ENCODE measurements at places on chromosomes 11 and 22. TPM values are rescaled to one million over a fixed set of nuclear protein-coding genes. Genes with fewer than 3 reads are reported as not detected.

- no peak for DNase-seq
These were observed 16.4 kb upstream of the COX8A start for GRCh38 chr11:63958008-63958407.

Gene APOL6
- 10.6 TPM for total RNA-seq

GRCh38 chr11:12134236-12134585 is 23.8 kb downstream of the MICAL2 start:
- DNase-seq, result no peak

GRCh38 chr11:70066628-70067027 is 11.5 kb upstream of the ANO1 start:
- no peak for DNase-seq

DNA sequence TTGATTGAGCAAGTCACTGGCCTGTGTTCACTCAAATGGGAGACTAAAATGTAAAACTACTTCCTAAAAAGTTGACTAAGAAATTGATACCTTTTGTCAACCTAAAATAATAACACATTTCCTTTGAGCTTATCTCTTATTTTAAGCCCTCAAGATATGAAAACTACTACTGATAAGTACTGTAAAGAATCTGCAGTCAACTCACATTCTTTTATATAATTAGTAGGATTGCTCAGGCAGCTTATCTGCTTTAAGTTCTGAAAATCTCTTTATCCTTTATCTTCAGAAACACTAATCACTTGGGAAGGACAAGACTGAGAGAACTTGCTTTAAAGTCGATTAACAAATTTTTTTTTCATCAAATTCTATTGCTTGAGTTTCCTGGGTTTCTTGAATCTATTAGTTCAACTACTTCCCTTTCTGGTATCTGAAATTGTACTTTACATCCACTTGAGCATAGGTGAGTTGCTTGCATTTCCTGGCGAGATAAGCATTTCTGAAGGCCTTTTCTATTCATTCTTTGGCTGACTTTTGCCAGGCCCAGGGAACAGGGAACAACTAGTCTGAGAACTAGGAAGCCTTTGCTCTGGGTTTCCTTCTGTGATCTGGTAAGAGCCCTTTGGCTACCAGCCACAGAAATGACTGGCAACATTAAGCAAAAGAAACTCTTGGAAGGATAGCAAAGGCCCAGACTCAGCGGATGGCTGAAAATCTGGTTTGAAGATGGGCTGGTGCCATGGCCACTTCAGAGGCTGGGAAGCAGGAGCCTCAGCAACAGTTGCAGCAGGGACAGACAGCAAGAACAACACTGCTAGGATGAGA is 19.3 kb upstream of the CSRP3 start:
- DNase-seq, result no peak

GRCh38 chr11:18329196-18329870 is 7.0 kb downstream of the GTF2H1 start:
- DNase-seq, result peak; percentile 8

DNA sequence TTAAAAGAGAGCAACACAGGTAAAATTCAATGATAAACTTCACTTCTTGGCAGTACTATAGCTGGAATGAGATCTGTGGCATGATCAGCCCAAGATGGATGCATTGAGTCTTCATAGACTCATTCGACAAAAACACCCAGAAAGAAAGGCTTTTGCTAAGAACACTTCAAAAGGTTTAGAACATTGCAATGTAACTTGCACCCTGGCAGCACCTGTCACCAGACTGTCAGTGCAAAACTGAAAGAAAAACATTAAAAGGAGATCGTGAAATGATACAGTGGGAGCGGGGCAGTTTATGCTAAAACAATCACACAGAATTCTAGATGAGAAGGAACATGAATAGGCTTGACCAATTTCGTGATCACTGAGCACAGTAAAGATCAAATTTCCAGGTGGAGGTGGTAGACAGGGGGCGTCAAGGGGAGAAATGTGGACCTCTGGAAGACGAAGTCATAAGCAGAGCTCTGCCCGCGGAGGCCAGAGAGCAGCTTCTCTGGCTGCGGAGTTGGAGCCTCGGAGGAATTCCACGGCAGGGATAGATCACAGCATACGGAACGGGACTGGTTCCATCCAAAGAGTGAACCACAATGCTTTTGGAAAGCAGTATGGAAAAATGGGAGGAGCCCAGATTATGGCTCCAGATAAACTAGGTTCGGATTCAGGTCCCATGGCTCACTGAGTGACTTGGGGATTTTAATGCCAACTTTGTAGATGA is 11.9 kb downstream of the VSIG10L2 start:
- no peak for DNase-seq

DNA sequence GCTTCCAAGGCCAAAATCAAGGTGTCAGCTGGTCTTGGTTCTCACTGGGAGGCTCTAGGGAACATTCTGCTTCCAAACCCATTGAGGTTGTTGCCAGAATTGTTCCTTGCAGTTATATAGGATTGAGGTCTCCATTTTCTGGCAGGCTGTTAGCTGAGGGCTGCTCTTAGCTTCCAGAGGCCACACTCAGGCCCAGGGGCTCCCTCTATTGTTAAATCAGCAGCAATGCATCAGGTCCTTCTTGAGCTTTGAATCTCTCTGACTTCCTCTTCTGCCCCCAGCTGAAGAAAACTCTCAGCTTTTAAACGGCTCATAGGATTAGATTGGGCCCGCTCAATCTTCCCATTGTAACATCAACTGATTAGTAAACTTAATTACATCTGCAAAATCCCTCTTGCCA is 39.3 kb upstream of the BSX start:
- DNase-seq, result peak; percentile 12

GRCh38 chr22:48853627-48854240 is 973.9 kb downstream of the BRD1 start:
- no peak for DNase-seq

DNA sequence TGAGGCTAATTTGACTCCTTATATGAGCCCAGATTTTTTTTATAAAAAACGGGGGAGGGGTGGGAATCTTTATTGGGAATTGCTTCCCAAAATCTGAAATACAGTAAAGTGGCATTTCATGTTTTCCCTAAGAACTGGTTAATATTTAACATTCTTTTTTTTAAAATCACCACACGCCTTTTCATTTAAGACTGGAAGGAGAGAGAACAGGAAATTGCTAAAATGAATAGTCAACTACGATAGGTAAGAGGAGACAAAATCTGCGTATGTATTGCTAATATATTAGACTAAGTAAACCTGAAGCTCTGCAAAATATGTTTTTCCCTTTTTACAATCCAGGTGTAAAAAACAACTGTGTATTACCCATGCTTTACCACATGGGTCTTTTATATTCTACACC is 57.0 kb downstream of the SOX6 start:
- no peak for DNase-seq

Gene TMPRSS5
- 0.13 TPM for total RNA-seq

DNA sequence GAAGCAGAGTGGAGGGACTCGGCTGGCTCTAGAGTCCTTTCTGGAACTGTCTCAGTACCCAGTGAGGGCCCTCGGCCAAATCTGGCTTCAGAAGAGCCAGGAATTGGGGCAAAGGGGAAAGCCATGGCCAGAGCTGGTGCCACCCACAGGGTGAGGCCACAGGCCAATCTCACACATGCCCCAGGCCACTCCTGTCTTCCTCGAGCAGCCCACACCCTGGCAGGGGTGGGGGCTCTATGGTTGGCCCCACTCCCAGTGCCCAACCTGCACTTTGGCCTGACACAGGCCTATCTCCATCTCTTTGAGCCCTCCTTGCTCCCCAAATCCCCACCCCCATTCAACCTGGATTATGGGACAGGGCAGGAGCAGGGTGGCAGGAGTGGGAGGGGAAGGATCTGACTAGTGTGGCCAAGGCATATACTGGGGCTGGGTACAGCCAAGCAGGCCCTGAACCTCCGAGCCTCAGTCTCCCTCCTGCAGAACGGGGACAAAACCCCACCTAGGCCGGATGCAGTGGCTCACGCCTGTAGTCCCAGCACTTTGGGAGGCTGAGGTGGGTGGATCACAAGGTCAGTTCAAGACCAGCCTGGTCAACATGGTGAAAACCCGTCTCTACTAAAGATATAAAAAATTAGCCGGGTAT is 6.9 kb downstream of the TST start:
- DNase-seq, result no peak

DNA sequence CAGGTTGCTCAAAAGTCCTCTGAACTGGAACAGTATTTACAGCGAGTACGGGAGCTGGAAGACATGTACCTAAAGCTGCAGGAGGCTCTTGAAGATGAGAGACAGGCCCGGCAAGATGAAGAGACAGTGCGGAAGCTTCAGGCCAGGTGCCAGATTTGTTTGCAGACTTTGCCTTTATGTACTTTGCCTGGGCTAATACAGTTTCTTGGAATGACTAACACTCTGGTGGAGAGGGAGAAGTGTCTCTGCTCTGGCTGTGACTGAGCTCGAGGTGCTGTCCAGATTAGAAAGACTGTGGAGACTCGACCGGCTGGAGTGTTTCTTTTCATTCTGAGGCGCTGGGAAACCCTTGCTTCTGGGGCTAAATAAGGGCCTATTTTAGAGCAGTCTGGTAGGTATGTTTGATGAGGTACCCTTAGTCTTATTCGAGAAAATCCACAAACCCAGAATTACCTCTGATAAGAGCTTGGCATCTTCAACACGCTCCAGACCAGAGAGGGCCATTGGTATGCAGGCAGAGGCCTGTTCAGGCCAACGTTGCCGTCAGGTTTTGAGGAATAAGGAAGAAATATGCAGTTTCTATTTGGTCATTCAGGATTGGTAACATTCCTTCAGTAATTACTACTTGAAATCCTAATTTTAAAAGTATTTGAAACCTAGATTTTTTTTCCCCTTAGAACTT is 76.5 kb downstream of the SWAP70 start:
- no peak for DNase-seq

Gene IGSF22
- 0.26 TPM for total RNA-seq

Gene SLC22A6
- not detected for total RNA-seq

GRCh38 chr11:15577519-15577918 is 462.8 kb downstream of the INSC start:
- DNase-seq, result no peak

GRCh38 chr11:37830529-37830928 is 1232.5 kb upstream of the RAG2 start:
- DNase-seq, result no peak

GRCh38 chr11:124207102-124207792 is 24.1 kb downstream of the OR10D3 start:
- no peak for DNase-seq

GRCh38 chr11:75246006-75246670 is 5.6 kb downstream of the TPBGL start:
- DNase-seq, result no peak

Gene IGLL1
- not detected for total RNA-seq

DNA sequence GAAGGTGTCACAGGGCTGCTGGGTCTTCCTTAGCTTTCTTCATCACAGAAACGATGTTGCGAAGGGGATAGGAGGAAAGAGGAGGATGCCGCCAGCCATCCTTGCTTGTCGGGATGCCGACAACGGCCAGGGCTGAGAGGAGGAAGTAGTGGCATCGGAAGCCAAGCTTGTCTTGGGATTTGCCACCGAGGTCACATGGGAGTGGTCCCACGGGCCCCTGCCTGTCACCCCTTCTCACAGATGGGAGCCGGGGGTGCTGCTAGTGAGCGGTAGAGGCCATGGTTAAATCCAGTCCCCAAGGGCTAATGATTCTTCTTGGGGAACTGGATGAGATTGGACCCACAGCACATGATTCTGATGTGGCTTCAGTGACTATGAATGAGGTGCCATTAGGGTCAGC is 1375.8 kb downstream of the BRD1 start:
- DNase-seq, result no peak

GRCh38 chr11:62024936-62025486 is 57.6 kb upstream of the FTH1 start:
- DNase-seq, result peak; percentile 62

Gene KCNJ4
- not detected for total RNA-seq

DNA sequence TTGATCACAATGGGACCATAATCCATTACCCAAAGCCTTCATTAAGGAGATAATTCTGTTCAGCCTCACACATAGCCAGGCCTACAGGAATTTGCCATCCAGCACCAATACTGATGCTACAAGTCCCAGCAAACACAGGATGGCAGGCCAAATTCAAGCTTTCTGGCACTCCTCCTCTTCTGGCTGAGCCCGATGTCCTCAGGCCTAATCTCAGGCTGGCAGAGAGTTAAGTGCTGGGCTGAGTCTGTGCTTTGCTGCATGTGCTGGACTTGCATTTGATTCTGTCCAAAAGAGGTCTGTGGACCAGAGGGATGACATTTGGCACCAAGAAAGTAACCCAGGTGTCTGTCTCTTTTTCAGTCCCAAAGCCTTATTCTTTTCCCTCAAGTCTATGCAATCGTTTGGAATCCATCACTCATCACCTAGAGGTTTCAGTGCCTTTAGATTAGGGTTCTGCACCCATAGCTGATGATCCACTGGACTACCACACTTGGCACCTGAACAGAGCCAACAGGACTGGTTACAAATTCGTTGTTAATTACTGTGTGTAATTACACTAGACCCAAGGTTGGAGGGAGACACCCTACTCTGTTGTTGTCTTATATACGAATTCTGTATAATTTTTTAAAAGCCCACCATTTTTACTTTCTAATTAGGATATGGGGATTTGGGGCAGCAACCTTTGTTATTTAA is 19.4 kb upstream of the LIN7C start:
- DNase-seq, result no peak

Gene SMIM35
- not detected for total RNA-seq

Gene SCN2B
- total RNA-seq, result not detected

- peak; percentile 80 for DNase-seq
These were observed 70.2 kb upstream of the EED start for GRCh38 chr11:86174101-86175046.

DNA sequence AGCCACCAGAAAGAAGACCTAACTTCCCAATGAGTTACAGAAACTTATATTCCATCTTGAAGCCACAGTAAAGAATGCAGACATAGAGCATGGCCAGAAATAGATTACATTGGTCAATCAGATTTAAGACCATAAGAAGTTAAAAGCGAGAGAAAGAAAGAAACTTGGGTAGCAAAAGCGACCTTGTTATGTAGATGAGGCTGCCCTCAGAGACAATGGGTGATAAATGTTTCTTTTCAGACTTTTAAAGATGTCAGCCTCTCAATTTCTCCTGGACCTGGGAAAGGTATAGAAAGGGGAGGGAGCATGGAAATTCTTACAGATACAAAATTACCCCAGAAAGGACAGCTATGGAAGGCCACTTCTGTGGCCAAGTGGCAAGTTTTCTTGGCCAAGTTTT is 732.6 kb upstream of the LUZP2 start:
- DNase-seq, result no peak

GRCh38 chr22:37244114-37244921 is at the start of gene RAC2:
RAC2 (minus strand) TSS chr22:37244269; CDS start chr22:37244148, 121 bp downstream.
- no peak for DNase-seq

GRCh38 chr11:129067454-129067853 is 124.7 kb downstream of the ARHGAP32 start:
- DNase-seq, result no peak

- DNase-seq, result no peak
These were observed 55.0 kb upstream of the ARFGAP3 start for GRCh38 chr22:42912059-42912458.

- DNase-seq, result no peak
These were observed 74.3 kb downstream of the MYEOV start for GRCh38 chr11:69368119-69368880.

GRCh38 chr11:91946397-91946951 is 278.1 kb upstream of the FAT3 start:
- no peak for DNase-seq

Gene ACRV1
- total RNA-seq, result not detected

Gene CADM1
- total RNA-seq, result 0.77 TPM

- DNase-seq, result no peak
These were observed 4.0 kb downstream of the KCNJ1 start for GRCh38 chr11:128862908-128863660.

Gene OR8G5
- not detected for total RNA-seq

Data from dermis microvascular lymphatic vessel endothelial cell (primary cell).